ENCODE measurements at places on chromosomes 7 and 10.

DNA sequence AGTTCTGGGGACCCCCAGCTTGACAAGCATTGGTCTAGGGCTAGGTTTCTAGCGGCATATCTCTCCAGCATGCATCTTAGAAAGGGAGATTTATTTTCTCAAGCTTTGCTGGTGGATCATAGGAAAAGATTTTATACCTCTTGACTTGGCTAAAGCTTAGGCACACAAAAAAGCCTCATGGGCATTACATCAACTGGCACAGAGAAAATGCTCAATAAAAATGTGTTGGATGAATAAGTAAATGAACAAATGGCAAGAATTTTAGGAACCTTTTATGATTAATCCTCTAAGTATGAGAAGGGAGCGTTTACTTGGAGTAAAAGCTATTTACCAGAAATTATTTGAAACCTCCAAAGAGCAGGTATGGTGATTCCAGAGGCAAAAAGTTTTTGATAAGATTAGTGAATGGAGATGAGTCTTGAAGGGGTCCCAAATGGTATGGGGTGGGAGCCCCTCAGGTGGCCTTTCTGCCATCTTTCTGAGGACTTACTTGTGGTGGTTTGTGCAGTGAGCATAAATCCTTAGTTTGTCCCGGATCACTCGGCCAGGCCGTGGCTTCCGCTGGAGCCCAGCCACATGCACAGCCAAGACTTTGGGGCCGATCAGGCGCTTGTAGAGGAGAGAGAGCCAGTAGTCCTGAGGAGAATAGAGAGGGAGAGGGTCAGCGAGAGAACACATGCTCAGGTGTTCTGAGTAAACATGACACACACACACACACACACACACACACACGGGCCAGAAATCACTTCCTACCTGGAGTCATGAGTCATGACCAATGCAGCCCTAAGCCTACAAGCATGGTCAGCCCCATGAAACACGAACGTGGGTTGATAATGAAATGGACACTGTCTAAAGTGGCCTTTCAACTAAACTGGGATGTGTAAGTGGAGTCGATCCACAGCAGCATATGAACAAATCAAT is 43.1 kb upstream of the HPS1 start:
- no peak for DNase-seq

GRCh38 chr10:131625041-131625440 is 275.8 kb upstream of the PPP2R2D start:
- DNase-seq: no peak

GRCh38 chr7:30193336-30193943 is 58.7 kb downstream of the MTURN start:
- no peak for DNase-seq

DNA sequence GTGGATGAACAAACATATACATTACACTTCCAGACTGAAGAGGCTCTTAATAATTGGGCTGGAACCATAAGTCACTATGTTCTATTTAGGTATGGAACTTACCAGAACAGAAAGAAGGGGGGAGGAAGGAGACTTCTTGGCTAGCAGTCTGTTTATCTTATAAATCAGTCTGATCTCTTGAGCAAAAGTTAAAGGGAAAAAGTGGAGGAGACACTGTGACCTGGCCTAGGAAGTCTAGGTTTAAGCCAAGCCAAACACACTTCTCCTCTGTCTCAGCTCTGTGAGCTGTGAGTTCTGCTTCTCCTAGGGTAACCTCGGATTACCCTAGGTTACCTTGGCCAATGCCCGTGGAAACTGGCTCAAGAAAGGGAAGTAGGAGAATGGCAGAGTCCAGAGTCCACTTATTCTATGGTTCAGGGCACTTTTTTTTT is 95.2 kb downstream of the PFKFB3 start:
- no peak for DNase-seq

GRCh38 chr7:65239707-65240352 is 133.8 kb upstream of the ZNF92 start:
- DNase-seq: peak; percentile 31

GRCh38 chr7:98460902-98461301 is 60.0 kb upstream of the BAIAP2L1 start:
- DNase-seq: no peak

DNA sequence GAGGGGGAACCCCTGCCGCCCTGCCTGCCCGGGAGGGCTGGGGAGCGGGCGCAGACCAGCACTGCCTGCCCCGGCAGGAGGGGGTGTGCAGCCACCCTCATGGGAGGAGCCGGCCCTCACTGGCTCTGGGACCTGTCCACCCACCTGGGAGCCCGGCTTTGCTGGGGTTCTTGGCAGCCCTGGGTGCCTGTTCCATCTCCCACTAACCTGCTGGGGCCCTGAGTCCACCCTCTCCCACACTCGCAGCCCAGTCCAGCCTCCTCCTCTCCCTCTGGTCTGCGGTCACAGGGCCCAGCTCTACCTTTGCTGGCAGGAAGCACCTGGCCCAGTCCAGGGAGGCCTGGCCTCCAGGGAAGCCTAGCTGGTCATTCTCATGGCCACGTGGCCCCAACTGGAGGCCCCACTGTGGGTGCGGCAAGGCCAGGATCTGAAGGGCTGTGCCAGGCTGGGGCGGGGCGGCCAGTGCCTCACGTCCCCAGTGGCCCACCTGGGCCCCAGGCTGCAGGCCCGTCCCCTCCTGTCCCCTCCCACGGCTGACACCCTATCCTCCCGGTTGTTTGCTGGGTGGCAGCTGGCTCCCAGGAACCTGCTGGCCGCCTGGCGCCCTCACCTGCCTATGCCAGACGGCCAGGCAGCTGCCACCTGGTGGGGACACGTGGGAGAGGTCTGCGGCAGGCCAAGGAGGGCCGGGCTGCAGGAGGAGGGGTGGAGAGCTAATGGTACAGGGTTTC is at the start of gene TMEM184A:
Gene TMEM184A, minus strand, starts transcription at position 393 of the 731 bp plus-strand sequence. CDS start 721 bp downstream, outside the sequence.
- no peak for DNase-seq

GRCh38 chr10:61673360-61673759 is 10.6 kb downstream of the CABCOCO1 start:
- DNase-seq: no peak

DNA sequence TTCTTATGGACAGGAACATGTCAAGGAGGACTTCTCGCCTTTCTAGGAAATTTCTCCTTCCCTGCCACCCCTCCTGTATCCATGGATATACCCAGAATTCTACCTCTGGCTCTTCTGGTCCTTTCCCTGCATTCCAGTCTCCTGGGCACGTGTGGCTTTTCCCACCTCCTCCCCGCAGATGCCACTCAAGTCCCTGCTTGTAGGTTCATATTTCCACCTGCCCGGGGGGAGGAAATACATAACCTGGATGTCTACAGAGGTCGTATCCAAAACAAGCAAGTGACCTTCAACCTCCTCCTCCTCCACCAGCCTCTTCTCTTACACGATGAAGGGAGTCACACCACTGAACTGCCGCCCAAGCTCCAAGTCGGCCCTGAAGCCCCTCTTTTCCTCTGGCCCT is 20.7 kb downstream of the FGFR2 start:
- DNase-seq: no peak

- no peak for DNase-seq
Measured at GRCh38 chr10:96118604-96119450, 11.3 kb upstream of the ZNF518A start.

- DNase-seq: no peak
Measured at GRCh38 chr7:131873581-131873980, 317.2 kb upstream of the PODXL start.

DNA sequence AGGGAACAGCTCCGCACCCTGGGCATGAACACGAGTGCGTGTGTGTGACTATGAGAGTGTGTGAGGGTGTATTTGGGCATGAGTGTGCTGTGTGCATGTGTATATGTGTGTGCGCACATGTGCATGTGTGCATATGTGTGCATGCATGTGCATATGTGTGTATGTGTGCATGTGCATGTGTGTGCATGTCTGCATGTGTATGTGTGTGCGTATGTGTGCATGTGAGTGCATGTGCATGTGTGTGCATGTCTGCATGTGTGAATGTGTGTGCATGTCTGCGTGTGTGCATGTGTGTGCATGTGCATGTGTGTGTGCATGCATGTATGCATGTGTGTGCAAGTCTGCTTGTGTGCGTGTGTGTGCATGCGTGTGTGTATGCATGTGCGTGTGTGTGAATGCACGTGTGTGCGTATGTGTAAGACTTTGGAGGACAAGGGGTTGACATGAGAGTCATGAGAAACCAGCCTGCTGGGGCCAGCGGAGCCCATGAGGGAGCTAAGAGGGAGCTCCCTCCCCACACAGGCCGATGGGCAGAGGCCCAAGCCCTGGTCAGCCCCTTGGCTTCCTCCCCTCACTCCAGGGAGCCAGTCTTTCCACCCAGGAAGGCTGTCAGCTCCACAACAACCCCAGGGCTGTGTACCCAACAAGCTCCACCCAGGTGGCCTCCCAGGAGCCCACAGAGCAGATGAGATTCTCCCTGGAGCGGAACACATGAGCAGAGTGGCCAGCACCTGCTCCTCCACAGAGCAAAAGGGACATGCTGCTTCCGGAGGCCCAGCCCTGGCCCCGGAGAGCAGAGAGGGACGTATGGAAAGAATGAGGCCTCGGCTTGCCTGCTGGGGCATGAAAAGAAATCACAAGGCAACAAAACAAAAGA is 142.5 kb upstream of the PPP2R2D start:
- no peak for DNase-seq

DNA sequence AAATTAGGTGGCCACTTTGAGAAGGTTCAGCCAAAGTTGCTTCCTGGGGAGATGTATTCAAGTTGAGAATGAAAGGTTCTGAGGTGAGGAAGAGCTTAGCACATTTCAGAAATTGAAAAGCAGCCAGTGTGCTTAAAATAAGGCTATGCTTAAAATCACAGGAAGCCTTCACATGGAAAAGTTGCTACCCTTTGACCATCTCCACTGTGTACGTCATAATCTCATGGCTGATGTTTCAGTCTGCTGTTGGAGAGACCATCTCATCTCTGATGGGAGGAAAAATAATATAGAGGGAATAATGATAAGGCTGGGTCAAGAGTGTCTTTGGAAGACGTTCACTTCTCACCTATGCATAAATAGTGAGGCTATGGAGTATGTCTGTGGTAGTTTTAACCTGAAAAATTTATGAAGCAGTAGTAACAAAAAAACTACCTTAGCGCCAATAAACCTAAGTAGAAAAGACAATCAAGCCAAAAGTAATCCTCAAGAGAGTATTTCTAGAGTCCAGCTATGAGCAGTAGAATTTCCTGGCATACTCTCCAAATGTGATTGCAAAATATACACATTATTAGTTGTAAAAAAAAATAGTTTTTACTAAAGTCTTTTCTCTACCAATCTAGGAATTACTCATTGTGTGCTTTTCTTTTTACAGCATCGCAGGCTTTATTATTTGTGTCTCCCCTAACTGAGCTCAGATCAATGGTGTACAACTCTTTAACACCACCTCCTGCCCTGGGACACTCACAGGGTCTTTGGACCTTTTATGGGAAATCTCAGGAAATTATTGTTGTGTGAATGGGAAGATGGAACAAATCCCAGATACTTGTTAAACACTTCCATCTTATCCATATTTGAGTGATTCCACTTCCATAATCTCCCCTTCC is 435.2 kb upstream of the LRGUK start:
- DNase-seq: no peak
